ENCODE measurements at places on chromosomes 3 and 15.

DNA sequence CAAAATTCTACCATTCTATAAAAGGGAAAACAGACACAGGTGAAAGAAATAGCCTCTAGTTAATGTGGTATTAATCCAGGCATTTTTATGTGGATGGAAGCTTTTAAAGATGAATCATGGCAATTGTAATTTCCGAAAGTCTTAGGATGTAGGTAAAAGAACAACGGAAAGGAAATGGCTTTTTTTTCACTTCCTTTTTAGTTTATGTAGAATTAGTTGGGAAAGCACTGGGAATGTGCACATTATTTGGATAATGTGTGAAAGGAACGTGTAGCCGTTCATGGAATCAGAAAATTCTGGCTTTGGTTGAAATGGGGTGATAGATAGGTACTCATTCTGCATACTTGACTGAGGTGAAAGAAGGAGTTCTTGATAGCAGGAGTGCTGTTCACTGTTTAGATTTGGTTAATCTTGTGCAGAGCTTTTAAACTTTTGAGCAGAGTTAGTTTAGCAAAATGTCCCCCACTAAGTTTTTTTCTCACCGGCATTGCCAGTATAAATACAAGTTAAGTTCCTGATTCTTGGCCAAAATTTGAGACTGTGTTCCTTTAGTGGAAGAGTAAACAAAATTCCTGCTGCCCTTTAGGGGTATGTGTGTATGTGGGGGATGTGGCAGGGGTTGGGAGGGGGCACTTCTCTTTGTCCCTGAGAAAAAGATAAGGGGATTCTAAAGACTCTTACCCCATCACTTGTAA, 20.2 kb upstream of the UTS2B start:
- DNase-seq, result no peak

DNA sequence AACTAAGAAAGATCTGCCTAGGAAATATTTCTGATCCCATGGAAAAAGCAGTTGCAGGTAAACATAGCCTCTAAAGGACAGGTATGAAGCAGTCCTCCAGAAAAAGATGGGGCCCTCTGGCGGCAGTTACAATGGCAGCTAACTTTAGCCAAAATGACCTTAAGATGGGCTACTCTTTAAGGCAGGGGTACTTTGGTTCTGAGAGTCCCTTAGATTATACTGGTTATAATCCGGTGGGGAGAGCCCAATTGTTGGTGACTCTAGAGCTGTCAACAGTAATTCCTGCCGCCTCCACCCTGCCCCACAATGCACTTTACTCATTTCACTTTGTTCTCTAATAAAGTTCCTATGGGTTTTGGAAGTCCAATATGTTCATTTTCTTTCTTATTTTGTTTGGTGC, 412.8 kb upstream of the WNT5A start:
- no peak for DNase-seq

DNA sequence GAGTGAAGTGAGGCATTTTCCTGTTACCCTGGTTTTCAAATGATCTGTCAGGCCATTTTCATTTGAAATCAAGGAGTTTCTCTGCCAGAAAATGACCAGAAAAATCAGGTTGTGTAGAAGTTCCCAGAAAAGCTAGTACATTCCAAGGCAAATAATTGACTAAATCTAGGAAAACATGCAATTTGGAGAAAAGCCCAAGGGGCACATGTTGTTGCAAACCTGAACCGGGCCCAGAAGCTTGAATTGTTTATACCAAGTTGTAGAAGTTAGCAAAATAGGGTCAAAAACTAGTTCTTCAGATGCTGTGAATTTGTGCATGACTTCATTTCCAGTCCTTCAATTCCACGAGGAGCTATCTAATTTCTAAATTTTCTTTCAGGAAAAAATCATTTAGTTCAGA, 31.0 kb downstream of the TRIM42 start:
- DNase-seq, result no peak

- DNase-seq, result no peak
Measured at GRCh38 chr3:99407257-99407656, 231.1 kb upstream of the COL8A1 start.

- no peak for DNase-seq
Measured at GRCh38 chr3:108407886-108408285, 102.5 kb downstream of the MYH15 start.

DNA sequence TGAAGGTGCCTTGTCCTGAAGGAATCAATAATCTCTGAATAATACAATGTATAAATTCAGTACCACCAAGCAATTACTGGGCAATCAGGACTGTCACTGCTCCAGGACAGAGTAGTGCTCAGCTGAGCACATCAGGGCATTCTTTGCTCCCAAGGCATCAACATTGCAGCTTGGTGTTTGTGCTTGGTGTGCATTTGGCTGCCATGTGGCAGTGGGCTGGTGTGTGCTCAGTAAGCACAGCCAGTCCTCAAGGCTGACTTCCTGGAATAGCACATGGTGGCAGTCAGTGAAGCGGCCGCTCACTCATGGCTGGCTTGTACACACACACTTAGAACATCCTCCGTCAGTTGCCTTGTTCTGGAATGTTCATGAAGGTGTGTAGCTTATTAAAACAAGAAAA, 217.0 kb downstream of the EPHB1 start:
- no peak for DNase-seq
